Fibroblast of pulmonary artery (primary cell): ENCODE measurements at places on chromosomes 2 and 18.

DNA sequence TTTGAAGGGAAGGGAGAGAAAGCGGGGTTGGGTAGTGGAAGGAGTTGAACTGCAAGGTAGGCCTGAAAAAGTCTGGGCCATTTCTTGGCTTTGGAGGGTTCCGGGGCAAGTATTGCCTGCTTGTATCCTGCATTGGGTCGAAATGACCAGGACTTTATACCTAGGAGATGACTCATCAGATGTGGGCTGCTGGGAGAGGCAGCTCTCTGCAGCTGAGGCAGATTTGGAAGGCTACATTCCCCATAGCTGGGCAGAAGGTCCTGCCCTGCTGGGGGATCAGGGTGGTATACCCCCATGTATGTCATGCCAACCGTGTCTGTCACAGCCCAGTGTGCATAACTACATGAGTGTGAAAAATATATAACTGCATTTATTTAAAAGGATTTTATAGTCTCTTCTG, 171.8 kb upstream of the SPRED2 start:
- no peak for DNase-seq

DNA sequence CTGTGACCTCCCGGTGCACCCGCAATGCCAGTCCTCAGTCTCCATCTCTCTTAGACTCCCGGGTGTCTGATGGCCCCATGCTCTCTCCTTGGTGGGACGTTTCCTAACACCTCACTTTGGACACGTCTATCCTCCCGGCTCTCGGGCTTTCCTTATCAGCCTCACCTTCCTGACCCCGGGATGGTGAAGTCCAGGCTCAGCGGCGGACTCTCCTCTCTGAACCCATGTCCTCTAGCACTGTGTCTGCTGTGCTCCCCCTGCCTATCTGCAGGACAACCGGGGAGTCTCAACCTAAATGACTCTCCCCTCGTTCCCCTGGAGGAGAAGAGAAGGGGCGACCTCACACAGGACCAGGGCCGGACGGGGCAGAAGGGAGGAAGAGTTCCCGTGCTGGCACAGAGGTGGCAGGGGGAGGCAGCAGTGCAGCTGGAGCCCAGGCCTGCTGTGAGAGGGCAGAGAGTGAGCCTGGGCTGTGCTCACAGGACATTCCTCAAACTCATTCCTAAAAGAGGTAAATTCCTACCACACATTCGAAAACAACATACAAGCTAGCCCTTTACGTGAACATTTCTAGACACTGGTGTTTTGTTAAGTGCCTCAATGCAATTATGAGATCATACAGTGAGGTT, 41.9 kb downstream of the MBP start:
- DNase-seq: no peak

DNA sequence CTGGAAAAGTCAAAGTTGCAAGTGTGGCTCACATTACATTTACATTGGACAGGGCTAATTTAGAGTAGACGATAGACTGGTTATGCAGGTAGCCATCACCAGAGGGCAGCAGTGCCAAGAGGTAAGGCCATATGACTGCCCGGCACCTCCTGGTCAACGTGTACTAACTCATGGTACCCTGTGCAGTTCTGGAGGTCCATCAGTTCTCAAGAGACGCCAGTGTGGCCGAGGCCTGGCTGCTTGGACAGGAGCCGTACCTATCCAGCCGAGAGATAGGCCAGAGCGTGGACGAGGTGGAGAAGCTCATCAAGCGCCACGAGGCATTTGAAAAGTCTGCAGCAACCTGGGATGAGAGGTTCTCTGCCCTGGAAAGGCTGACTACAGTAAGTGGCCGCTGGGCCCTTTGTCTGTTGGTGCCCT, 65.8 kb upstream of the EML6 start:
- peak; percentile 60 for DNase-seq

- no peak for DNase-seq
Measured at GRCh38 chr2:111198701-111199100, 78.0 kb downstream of the BCL2L11 start.

DNA sequence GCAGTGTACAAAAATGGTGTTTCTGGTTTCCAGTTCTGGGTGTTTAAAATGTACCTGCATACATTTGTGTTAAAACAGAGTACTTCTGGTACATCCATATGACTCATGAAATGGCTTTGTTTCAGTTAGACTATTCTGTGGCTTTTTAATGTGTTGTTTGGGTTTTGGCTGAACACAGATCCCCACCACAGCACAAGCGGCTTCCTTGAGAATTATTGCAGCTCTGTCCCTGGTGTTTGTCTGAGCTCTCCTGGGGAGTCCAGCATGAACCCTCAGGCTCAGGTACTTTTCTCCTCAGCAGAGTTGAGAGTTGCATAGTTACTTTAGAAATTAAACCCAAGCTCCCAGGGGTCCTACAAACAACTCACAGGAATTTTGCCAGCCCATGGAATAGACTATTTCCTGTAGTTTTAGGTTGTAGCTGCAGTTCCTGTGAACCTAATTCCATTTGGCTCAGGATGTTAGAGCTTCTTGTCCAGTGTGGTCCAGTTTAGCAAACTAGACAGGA, 64.8 kb upstream of the EML6 start:
- DNase-seq: peak; percentile 36

DNA sequence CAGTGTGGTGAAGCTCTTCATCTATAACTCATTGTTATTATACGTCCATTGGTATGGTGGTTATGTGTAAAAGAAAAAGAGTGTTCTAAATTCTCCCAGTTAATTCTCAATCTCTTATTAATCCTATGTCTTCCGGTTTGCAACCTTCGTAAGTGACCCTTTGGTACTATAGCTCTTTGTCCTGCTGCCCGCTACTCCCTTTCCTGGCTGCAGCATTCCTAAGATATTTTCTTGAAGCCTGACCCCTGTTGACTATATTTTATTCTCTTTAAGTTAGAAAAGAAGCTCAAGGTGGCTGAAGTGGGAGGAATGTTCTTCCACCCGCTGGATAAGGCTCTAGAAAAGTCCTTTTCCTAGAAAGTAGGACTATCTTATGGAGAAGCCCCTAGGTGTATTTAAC, 684.8 kb downstream of the SOCS6 start:
- peak; percentile 52 for DNase-seq

DNA sequence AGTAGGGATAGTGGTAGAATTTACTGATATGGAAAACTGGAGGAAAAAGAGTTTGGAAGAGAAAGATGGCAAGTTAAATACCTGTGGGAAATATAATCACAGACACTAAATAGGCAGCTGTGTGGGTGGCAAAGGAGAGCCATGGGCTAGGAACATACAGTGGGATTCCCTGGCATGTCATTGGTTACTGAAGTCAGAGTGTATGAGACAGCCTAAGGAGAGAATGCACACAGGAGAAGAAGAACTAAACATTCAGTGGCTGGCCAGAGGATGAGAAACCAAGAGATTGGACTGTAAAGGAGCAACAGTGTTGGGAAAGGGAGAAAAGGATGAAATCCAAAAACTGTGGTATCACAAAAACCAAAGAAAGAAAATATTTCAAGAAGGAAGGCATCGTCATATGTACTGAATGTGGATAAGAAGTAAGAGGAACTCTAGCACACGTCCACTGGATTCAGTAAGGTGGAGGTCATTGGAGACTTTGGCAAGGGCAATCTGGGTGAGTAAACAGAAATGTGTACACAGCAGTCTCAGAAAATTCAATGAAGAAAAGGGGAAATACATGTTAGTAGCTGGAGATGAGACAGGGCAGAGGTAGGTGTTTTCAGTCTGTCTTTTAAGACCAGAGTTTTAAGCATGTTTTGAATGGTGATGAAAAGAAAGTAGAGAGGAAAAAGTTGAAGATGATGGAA, 83.3 kb downstream of the SPIRE1 start:
- no peak for DNase-seq

DNA sequence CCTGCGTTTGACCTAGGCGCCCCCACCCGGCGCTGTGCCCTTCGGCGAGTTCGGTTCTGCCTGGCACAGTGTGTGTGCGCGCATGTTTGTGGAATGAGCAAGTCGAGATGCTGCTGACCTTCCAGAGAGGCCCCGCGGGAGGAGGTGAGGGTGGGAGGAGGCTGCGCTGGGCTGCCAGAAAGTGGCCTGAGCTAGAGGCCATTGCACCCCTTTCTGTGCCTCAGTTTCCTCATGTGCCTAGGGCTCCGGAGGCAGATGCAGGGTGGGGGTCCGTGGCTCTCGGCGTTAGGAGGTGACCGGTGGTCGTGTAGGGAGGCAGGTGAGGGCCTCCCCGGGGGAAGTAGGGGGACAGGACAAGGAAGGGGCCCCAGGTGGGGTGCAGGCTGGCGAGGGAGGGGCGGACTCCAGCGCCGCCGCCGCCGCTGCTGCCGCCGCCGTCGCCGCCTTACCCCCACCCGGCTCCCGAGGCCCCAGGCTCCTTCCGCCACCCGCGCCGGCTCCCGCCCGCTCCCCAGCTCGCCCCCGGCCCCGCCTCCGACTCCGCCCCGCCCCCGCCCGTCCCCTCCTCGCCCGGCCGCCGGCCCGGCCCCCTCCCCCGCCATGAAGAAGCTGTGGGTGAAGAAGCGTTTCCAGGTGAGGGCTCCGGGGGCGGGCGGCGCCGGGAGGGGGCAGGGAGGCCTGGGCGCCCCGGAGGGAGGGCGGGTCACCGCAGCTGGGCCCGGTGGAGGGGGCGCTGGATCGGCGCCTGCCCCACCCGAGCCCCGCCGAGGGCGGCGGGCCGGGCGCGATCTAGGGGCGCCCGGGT, 7.0 kb downstream of the SPEG start:
- DNase-seq: peak; percentile 46

GRCh38 chr2:205771031-205771430, 88.7 kb downstream of the NRP2 start:
- peak; percentile 37 for DNase-seq

- peak; percentile 72 for DNase-seq
Measured at GRCh38 chr2:237403024-237403882, 10.7 kb downstream of the COL6A3 start.

DNA sequence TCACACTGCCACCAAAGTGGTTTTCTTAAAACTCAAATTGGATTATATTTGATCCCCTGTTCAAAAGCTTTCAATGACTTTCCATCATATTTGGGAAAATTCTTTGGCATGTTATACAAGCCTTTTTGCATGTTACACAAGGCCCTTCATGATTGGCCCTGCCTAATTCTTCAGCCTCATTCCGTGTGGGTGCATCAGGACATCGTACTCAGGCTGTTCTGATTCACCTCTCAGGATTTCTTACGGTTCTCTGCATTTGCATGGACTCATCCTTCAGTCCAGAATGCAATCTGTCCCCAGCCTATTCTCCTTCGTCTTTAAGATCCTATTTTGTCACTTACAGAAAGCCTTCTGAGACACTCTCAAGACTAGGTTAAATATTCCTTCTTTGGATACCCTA, 107.8 kb downstream of the LYPD1 start:
- no peak for DNase-seq

DNA sequence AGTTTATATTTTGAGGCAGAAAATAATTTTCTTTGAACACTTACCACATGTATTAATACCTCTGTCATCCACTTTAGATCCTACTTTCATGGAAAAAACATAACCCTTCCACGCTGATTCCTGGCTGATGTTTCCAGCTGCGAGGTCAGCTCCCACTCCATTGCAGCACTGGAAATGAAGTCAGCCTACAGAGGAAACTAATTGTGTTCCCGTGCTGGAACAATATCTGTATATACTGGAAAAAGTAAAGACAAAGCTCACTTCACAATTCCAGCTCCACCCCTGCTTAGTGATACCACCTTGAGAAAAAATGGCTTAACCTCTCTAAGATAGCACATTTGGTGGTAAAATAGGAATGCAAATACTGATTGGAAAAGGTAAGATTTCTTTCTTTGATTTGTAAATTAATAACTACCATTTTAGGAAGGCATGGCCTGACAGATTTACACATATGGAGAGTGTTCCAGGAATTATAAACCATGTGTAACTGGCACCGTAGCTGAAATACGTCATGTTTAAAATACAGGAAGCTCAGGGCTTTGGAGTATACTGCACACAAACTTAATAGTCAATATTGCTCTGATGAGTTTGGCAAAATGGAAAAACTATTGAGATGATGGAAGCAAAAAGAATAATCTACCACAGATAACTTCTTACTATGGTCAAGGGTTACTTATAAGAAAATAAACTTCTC, 90.0 kb downstream of the TRIB2 start:
- DNase-seq: peak; percentile 36

- no peak for DNase-seq
Measured at GRCh38 chr2:65116645-65117044, 13.3 kb downstream of the RAB1A start.

DNA sequence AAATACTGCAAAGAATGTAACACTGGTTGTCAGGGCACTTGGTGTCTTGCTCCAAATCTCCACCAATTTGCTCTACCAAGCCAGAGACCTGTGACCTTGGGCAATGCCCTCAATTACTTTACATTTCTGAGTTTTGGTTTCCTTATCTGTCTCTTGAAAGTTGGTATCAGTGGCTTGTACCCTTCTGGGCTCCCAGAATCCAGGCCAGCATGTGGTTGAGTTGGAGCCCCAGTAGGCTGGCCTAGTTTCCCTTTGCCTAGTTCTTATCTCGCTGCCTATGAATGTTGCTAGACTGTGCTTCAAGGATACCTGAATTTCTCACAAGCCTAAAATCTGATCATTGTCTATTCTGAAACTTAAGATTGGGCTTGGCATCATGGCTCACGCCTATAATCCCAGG, 26.6 kb downstream of the MEP1B start:
- DNase-seq: no peak

- DNase-seq: no peak
Measured at GRCh38 chr2:52178845-52179244, 1146.9 kb upstream of the NRXN1 start.

DNA sequence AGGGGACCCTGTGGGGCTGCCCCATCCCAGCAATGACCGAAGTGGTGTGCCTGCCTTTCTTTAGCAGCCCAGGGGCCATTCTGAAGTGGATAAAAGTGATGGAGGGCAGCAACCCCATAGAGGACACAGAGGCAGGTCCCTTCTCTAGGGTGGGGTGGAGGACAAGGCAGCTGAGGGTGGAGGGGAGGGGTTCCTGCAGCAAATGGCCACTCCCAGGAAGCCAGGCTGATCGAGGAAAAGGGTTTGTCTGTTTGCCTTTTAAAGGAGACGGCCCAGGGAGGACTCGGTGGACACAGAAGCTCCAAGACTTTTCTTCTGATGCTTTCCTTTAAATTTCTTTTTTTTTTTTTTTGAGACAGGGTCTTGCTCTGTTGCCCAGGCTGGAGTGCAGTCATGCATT, 272.8 kb downstream of the TWIST2 start:
- no peak for DNase-seq

DNA sequence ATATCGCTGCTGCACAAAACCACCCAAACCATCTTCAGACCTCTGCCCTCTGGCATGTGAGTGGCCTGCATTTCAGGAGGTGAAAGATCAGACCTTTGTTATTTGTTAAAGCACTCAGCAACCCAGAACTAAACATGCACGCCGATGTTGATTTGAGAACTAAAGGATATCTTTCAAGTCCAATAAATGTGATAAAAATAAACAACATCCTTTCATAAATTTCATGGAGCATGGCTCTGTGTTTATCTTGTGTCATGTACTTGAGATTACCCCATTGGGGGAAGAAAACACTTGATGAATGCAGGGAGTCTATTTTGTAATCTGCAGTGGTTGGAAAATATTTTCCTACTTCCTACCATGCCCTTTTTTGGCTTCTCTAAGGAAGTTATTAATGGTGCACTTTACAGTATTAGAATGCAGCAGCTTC, 70.8 kb upstream of the GATA6 start:
- DNase-seq: peak; percentile 33

GRCh38 chr2:70671092-70671675, 96.8 kb downstream of the ADD2 start:
- peak; percentile 3 for DNase-seq
